ENCODE measurements at places on chromosomes 7 and 10.

DNA sequence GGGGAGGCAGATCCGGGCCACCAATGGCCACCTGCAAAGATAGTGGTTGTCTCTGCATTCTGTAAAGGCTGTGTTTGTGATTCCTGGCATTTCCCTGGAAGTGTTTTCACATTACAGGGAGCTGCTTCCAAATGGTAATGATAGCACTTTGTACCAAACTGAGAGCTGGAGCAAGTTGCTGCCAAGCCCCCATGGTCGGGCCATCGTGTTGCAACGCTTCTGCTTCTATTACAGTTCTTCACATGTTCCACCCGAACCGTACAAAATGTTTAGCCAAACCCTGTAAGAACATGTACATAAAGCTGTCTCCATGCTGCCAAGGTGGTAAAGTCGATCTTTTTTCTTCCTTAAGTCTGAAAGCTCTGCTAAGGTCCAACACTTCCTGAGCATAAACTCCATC, 397.7 kb upstream of the NFE2L3 start:
- DNase-seq, result no peak

GRCh38 chr10:17029581-17030271, 99.9 kb downstream of the CUBN start:
- peak; percentile 48 for DNase-seq

DNA sequence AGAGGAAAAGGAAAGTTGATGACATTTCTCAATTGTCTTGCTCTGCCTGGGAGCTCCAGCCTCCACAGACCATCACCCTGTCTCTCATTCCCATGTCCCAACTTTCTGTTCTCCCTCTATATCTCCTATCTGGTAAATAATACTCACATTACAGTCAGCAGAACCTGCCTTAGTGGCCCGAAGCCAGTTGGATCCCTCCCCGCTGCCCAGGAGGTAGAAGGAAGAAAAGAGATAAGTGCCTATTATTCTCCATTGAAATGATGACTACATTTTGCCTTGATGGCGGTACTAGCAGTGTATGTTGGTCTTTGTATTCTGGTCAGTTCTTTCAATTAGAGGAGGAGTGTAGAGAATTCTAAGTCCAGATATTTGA, 91.9 kb downstream of the CSTF2T start:
- DNase-seq, result no peak

GRCh38 chr7:22486597-22486996, 13.4 kb downstream of the STEAP1B start:
- no peak for DNase-seq

DNA sequence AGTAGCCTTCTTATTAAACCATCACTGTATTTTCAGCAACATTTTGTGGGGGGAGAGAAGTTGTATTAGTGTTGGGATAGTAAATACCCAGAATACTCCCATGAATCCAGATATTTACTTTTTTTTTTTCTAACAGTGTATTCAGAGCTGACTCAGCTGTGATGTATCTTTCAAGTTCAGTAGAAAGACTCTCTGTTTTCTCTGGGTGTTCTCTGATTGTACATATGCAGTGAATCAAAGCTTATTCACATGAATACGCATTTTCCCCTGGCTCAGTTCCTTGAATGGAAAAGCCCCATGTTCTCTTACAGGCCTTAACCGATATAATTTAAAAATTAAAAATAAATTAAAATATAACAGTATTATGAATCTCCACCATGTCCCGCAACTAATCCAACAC, 1.3 kb downstream of the TFPI2 start:
- peak; percentile 62 for DNase-seq
